ENCODE measurements at places on chromosomes 5 and 9. TPM values are rescaled to one million over a fixed set of nuclear protein-coding genes. Genes with fewer than 3 reads are reported as not detected.

CDX1 gene
- total RNA-seq: 0.29 TPM

DNA sequence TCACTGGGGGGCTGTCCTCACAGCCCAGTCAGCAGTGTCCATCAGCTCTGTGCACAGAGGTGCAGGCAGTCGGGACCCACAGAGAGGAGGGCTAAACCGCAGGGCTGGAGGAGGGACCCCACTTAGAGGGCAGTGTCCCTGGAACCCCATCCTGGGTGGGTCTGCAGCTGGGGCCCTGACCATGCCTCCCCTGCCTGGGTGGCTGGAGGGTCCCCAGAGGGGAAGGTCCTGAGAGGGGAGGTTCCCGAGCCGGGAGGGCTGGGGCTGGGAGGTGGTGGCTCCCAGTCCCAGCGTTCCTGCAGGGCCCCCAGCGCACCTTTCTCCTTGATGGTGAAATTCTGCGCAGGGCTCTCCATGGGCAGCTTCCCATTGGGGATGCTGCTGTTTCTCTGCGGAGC, 32.7 kb downstream of the EXOC3 start:
- no peak for DNase-seq

PTTG1 gene
- 157 TPM for total RNA-seq

GRCh38 chr5:38645508-38645907, 89.1 kb upstream of the LIFR start:
- no peak for DNase-seq

DNA sequence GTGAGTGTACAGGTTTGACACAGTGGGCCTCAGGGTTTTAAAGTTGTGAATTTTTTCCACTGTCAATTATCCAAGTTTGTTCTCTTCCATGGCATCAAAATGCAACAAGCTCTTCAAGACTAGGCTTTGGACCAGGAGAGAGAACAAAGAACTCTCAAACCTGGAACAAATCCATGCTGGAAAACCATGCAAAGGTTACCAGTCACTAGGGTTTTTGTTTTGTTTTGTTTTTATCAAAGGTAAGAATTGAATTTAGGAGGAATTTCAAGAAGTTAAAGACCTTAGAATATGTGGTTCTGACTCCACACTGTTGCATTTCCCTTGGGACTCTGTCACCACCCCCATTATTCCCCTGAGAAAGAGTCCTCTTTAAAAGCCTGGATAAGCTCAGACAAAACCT, 191.1 kb upstream of the PIK3R1 start:
- no peak for DNase-seq

LCN10 gene
- not detected for total RNA-seq

UIMC1 gene
- total RNA-seq: 58.3 TPM

- DNase-seq: no peak
These were observed 6.8 kb upstream of the RECK start for GRCh38 chr9:36029765-36030528.

TAF1L gene
- total RNA-seq: not detected

DNA sequence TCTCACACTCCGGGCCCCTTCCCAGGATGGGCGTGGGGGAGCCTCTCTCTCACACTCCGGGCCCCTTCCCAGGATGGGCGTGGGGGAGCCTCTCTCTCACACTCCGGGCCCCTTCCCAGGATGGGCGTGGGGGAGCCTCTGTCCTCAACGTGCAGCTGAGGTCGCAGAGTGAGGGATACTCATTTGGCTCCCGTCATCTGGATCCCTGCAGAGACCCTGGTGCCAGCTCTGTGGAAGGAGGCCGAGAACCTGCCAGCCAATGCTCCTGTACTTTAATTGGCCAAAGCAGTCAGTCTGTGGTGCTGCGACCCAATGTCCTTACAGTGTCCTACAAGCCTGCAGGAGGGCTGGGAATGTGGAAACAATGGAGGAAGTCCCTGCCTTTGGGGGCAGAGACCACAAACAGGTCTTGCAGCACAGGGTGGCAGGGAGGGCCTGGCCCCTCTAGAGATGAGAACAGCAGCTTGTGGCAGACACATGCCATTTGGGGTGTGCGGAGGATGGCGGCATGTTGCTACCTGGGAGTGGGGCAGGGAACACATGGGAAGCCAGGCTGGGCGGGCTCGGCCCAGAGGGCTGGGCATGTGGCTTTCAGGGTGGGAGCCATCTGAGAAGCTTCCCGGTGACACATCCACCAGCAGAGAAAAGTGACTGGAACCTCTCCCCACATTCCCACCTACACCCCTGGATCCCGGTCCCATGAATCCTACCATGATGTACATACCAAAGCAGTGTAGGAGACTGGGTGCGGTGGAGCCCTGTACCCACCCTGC, 13.6 kb upstream of the MRNIP start:
- no peak for DNase-seq

HRCT1 gene
- total RNA-seq: not detected

DNA sequence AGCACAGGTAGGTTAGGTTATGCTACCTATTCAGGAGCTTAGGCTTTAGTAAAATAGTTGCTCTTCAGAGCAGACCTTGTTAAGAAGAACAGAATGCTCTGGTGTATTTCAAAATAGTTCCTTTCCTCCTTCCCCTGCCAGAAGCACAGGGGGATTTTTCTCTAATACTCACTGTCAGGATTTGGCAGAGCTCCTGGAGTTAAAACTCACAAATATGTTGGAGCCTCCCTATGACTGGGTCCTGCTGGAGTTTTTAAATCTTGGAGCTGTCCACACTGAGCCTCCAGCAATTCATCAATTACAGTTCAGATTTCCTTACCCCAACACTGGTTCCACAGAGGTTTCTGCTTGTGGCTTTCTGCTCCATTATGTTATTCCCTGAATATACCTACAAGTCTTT, 1233.8 kb upstream of the WWC1 start:
- DNase-seq: no peak

GRCh38 chr5:87136096-87136495, 131.6 kb upstream of the RASA1 start:
- no peak for DNase-seq

HMMR gene
- 61.1 TPM for total RNA-seq

DNA sequence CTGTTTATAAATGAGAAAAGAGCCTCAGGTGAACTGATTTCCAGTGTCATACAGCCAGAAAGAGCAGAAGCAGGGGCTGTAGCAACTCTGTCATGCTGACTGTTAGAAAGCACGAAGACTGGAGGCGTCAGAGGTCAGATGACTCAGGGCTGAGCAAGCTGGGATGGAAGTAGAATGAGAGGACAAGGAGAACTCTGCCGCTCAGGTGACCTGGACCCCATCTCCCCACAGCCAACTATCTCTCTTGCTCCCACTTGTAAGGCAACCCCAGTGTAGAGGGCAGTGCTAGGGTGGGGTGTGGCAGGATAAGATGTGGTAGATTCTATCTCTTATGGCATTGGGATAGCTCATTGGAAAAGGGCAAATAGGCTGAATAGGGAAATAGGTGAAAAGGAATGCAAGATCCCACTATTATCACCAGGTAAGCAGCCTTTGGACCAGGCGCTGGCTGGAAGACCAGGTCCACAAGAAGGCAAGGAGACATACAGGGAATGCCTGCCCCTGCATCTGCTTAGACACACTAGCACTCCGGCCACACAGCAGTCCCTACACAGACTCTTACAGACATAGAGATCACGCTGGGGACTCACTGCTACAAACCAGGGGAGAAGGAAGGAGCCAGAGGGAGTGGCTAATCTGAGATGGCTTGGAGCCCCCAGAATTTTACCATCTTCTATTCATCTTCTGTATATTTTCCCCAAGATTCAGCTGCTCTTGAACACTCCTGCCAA, 21.2 kb upstream of the LOX start:
- DNase-seq: no peak
